ENCODE measurements at places on chromosomes 13 and 19.

GRCh38 chr19:51122112-51122981, 2.4 kb upstream of the SIGLEC9 start:
- DNase-seq: no peak

- DNase-seq: peak; percentile 39
Measured at GRCh38 chr19:48489608-48490216, 20.5 kb downstream of the CYTH2 start.

- DNase-seq: no peak
Measured at GRCh38 chr19:39828015-39828653, 5.8 kb downstream of the DYRK1B start.

DNA sequence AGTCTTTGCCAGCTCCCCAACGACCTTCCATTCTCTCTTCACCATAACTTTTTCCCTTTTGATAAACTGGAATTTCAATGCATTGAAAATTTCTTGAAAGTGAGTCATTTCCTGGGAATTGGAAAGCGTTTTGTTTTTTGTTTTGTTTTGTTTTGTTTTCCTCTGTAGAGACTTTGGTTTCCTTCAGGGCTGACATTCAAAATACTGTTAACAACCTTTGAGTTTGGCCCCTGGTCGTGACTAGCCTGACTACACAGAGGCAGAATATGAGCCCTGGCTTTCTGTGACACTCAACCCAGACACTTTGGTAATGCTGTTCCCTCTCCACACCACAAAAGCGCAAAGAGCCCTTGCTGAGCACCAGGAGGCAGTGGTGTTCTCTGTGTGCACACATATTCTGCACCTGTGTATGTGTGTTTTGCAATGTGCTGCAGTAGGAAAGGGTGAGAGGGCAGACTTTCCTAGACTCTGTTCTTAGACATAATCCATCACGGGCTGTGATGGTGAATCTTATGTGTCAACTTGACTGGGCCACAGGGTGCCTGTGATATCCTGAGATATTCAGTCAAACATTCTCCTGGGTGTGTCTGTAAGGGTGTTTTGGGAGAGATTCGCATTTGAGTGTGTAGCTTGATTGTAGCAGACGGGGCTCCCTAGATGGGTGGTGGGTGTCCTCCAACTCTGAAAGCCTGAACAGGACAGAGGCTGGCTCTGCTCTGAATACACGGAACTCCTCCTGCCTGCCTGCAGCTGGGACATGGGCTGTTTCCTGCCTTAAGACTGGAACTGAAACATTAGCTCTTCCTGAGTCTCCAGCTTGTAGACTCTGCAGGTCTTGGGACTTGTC, 29.5 kb upstream of the ANKRD10 start:
- DNase-seq: peak; percentile 59

GRCh38 chr19:10356431-10356830, 17.0 kb upstream of the ICAM3 start:
- DNase-seq: no peak

- no peak for DNase-seq
Measured at GRCh38 chr13:104281910-104282309, 1215.7 kb upstream of the SLC10A2 start.

DNA sequence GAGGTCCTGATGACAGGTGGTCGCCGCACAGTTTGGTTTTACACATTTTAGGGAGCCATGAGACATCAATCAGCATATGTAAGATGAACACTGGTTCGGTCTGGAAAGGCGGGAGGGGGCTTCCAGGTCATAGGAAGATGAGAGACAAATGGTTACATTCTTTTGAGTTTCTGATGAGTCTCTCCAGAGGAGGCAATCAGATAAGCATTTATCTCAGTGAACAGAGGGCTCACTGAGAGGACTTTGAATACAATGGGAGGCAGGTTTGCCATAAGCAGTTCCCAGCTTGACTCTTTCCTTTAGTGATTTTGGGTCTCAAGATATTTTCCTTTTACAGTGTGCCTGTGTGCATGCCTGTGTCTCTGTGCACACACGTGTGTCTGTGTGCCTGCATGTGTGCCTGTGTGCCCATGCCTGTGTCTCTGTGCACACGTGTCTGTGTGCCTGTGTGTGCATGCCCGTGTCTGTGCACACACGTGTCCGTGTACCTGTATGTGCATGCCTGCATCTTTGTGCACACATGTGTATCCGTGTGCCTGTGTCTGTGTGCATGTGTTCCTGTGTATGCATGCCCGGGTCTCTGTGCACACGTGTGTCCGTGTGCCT, 35.5 kb upstream of the TMEM255B start:
- DNase-seq: no peak

- no peak for DNase-seq
Measured at GRCh38 chr13:105410602-105411001, 1124.9 kb downstream of the EFNB2 start.

DNA sequence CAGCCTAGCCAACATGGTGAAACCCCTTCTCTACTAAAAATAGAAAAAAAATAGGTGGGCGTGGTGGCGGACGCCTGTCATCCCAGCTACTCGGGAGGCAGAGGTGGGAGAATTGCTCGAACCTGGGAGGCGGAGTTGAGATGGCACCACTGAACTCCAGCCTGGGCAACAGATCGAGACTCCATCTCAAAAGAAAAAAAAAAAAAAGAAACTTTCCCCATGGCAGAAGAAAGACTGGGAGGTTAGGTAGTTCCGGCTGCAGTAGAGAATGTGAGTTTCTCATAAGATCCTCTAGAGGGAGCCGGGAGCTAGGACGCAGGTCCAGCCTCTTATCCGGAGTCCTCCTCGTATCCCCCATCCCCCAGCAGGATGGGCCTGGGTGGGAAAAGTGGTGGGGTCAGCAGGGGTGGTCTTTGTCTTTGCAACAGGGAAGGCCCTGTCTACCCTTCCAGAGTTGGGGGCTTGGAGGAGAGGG, 13.2 kb upstream of the CREB3L3 start:
- peak; percentile 44 for DNase-seq

DNA sequence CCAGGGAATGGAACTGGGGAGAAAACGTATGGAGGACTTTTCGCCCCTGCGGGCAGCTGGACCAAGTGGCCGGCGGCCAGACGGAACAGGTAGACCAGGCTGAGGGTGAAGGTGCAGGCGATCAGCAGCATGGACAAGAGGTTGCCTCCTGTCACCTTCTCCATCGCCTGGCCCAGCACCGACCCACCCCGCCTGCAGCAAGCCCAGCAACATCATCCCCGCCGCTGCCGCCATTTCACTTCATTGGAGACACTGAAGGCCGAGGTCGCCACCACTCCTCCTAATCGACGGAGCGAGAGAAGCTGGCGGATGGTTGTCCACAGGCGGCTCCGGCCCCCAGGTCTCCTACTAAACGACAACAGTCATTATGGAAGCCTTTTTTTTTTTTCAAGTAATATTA, 5.0 kb upstream of the SLC46A3 start:
- no peak for DNase-seq

DNA sequence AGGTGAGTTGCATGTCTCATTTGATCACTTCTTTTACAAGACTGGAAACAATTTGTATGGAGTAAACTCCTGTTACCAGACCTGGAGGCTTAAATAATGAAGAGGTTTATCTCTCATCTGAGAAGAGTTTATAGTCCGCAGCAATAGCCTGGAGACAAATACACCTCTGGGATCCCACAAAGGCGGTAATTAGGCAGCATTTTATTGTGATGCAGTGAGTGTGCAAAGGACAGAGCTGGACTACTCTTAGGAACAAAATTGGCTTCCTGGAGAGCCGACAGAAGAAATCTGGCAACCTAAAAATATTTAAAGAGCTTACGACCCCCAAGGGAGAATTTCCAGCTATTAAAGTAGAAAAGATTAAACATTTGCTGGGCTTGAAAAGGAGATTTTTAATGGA, 11.8 kb upstream of the KATNAL1 start:
- DNase-seq: no peak

GRCh38 chr19:28067882-28068281, 1145.1 kb downstream of the UQCRFS1 start:
- DNase-seq: no peak

DNA sequence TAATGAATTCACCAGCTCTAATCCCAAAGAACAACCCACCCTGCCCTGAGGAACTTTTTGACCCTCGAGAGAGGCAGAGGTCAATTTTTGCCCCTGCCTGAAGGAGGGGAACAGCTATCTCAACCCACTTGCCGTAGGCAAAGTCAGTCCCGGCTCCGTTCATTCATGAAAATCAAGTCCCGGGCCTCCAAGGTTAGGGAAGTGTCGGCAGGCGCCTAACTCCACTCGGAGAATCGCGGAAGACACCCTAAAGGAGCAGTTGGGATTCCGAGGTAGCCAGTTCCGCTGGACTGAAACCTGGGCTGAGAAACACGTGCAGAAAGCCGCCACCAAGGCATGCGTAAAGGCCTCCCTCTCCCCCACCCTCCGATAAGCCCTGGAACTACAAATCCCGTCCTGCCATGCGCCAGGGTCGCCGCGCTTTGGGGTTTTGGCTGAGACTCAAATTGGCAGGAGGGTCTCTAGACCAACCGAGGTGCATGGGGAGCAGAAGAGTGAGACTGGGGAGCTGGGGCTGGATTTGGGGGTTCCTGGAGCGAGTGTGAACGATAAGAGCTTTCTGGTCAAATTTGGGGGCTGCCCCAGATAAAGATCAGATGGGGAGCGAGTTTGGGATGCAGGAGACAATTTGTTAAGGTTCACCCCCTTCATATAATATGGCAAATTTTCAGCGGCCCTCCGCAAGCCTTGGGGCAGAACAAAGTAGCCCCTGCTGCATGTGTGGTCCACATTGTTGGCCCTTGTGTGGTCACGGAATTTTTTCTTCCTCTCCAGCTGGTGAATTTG, at the start of gene TNPO2:
Gene TNPO2, minus strand, starts transcription at position 292 of the 786 bp plus-strand sequence. CDS start 2,955 bp downstream, outside the sequence.
- DNase-seq: peak; percentile 48

DNA sequence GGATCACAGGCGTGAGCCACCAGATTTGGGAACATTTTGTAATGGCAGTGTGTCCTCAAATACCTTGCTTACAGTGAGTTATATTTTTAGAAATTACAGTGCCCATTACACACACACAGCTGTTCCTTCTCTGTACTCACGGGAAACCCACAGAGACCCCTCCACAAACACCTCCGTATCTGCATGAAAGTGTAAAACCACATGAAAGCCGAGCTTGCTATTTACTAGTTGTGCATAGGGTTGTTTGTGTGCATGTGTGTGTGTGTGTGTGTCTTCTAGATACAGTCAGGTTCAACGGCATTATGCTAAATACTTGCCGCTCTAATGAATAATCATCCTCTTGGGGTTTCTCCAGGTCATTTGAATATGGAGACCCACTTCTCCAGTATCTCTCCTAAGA, 22.3 kb upstream of the LILRA2 start:
- no peak for DNase-seq

DNA sequence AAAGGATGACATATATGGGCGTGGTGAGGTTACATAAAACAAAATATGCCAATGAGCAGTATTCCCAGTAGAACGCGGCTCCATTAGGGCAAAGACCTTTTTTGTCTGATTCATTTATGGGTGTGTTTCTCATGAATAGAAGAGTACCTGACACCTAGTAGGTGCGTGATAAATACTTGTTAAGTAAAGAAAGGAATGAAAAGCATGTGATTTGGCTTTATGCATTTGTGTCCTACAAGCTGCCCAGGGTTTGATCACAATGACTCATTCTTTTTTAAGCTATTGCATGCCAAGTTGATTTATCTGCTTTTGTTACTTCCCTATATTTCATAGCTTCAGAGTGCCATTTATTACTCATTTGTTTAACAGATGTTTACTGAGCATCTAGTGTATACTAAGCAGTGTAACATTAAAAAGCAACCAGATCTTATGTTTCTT, 19.1 kb upstream of the KCTD4 start:
- DNase-seq: peak; percentile 70

Measured in HFFc6 (cell line).